NCI-H748 treated with DMSO at 0.1 percent for 48 hours (cell line): ENCODE measurements at places on chromosomes 6 and 20.

- DNase-seq: no peak
Observed at GRCh38 chr6:169499848-169500247, 202.0 kb downstream of the WDR27 start.

- DNase-seq: no peak
Observed at GRCh38 chr20:23150304-23151007, 64.3 kb upstream of the CD93 start.

GRCh38 chr6:52285177-52286068, 881 bp upstream of the MCM3 start:
- peak; percentile 85 for DNase-seq

GRCh38 chr6:558959-559358, 97.9 kb downstream of the HUS1B start:
- no peak for DNase-seq

- no peak for DNase-seq
Observed at GRCh38 chr6:33452496-33452895, 1.9 kb upstream of the ZBTB9 start.

GRCh38 chr6:30844118-30844535, 40.2 kb upstream of the DDR1 start:
- DNase-seq: no peak

GRCh38 chr6:31717499-31718222, 2.5 kb downstream of the LY6G6D start:
- DNase-seq: no peak

DNA sequence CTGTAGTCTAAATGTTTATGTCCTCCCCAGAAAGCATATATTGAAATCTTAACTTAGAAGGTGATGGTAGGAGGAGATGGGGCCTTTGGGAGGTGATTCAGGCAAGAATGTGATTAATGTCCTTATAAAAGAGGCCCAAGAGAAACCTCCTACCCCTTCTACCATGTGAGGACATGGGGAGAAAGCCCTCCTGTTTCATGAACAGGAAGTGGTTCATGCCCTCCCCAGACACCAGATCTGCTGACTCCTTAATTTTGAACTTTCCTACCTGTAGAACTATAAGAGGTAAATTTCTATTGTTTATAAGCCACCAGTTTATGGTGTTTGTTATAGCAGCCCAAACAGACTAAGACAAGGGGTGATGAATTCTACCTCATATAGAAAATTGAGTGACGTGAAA, 8.7 kb upstream of the ECT2L start:
- no peak for DNase-seq

DNA sequence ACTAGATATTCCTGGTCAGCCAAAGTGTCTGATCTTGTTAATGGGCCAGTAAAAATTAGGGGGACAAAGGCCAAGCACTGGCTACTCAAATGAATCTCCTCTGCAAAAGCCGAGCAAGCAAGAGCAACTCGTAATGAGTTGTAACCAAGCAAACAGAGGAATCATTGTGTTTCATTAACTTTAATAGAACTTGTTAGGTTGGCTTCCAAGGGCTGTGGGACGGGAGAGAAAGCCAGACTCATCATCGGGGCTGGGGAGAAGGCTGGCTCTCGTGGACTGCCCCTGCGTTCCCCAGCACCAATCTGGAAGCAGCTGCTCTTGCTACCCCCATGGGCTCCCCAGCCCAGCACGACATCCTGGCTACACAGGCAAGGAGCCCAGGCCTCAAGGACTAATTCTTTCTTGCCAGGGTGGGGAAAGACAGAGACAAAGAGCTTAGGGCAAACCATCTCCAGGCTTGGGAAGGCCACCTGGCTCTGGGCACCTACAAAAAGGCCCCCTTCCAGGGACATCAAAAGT, 10.5 kb upstream of the SCUBE3 start:
- no peak for DNase-seq

DNA sequence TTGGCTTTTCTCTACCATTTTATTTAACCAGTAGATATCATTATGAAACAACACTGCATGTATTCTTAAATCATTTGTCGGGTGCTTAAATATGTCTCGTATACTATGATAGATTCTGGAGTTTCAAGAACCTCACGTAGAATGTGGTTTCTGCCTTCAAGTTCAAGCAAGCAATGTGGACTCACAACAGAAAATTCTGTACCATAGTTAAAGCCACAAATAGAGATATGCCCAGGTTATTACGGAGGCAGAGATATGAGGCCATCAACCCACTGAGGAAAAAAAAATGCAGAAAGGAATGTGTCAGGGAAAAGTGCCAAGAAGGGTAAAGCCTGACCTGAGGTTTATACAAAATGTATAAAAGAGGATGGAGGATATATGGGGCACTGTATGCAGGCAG, 109.9 kb downstream of the GFRAL start:
- DNase-seq: no peak

DNA sequence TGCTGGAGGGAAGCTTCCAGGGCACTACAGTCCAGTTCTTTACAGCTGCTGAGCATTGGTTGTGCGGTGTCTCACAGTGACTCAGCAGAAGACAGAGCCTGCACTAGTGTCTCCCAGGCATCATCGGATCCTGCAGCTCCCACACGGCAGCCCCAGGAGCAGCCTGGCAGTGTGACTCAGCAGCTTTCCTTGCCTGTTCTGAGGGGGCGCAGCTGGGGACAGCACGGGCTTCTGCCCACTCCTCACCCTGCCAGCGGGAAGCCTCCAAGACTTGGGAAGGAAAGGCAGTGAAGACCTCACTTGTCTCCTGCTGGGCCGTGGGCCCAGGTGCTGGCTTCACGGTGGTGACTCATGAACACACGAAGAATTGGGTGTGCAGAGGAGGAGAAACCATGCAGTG, 165.4 kb downstream of the SYNDIG1 start:
- no peak for DNase-seq

DNA sequence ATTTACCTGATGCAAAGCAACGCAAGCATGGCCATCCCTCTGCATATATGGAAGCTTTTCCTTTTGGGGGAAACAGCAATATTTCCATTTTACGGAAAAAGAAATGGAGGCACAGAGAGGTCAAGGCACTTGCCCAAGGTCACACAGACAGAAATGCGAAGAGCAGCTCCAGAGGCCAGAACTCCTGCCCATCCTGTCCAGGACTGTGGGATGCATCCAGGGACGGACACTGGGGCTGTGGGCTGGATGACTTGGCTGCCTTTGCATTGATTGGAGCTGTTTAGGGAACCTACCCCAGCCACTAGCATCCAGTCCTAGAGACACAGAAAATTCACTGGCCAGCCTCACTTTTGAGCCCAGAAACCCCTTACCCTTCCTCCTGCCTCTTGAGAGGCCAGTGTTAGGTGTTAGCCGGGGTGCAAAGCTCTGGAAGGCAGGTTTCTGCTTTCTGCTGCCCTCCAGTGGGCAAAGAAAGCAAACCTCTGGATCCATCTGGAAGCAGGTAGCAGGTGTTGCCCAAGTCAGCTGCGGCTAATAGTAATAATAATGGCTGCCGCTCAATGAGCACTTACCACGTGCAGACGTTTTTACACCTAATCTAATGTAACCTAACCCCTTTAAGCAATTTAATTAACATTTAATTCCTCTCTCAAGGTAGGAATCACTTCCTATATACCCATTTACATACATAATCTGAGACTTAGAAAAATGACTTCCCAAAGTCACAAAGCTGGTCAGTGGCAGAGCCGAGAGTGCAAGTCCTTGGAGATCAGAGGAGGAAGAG, 31.7 kb upstream of the CCN5 start:
- DNase-seq: peak; percentile 28

- no peak for DNase-seq
Observed at GRCh38 chr6:36610041-36610955, 16.1 kb downstream of the SRSF3 start.

GRCh38 chr6:109527989-109528388, 45.0 kb upstream of the ZBTB24 start:
- DNase-seq: no peak

GRCh38 chr6:107972413-107973096, 14.5 kb upstream of the SEC63 start:
- DNase-seq: no peak

DNA sequence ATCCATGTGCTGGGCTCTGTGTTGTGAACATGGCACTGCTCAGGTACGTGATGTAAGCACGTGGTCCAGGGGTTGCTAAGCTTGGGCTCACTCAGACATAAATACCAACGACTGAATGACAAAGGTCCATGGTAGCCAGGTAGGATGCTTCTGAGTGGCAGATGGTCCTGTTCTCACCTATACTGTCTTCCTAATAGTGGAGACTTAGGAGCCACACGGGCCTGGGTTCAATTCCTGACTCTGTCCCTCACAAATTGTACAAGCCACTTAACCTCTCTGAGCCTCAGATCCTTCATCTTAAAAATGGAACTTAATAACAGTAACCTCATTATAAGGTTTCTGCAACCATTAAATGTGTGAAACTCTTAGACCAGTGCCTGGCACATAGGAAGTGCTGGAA, 6.8 kb downstream of the GCM2 start:
- DNase-seq: no peak

- peak; percentile 45 for DNase-seq
Observed at GRCh38 chr20:46406986-46407670, 713 bp upstream of the ELMO2 start.

DNA sequence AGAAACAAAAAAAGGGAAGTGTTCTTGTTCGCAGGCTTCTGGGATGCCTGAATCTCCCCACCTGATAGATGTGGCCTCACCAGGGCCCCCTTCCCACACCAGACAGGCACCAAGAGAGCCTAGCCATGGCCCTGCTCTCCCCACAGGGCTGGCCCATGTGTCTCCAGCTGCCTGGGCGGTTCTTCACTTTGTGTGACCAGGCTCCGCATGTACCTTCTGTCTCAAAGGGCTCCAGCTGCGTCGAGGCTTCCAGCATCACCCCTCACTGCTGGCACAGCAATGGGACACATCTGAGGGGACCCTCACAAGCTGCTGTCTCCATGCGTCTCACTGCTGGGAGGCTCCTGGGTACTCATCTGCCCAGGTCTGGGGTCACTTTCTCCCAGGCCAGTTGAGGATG, 362.9 kb downstream of the ZFAND3 start:
- DNase-seq: no peak

GRCh38 chr6:160226118-160226591, 32.5 kb downstream of the SLC22A2 start:
- DNase-seq: no peak

GRCh38 chr6:147423111-147423510, 85.4 kb upstream of the SAMD5 start:
- no peak for DNase-seq

GRCh38 chr20:38673725-38674091, 50.6 kb upstream of the SLC32A1 start:
- DNase-seq: no peak

- DNase-seq: no peak
Observed at GRCh38 chr6:93790981-93791380, 371.6 kb upstream of the EPHA7 start.

DNA sequence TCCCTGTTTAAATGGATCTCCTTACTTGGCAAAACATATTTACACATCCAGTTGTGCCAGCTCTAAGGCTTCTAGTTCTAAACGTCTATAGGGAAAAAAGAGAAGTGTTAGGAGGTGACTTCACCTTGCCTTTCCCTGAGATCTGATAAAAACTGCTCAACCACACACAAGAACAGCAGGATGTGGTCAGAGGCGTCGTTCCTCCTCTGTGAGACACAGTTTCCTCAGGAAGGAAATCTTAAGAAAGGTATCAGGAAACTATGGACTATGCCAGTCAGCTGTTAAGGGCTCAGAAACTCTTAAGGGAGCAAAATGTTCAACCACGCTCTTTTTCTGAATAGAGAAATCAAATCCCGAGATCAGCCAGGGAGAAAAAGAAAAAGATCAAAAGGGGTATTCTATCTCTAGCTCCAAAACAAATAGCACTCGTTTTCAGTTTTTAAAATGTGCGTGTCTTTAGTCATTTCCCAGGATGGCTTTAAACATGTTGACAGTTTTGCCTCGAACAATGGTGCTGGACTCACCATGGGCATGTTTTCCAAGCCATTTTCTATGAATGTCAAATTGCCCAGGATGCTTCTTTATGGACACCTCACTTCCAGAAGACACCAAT, 154.5 kb downstream of the HACE1 start:
- no peak for DNase-seq

GRCh38 chr6:152118678-152119077, 311.2 kb downstream of the ESR1 start:
- no peak for DNase-seq

GRCh38 chr20:8805737-8806442, 263.0 kb upstream of the PLCB4 start:
- no peak for DNase-seq

DNA sequence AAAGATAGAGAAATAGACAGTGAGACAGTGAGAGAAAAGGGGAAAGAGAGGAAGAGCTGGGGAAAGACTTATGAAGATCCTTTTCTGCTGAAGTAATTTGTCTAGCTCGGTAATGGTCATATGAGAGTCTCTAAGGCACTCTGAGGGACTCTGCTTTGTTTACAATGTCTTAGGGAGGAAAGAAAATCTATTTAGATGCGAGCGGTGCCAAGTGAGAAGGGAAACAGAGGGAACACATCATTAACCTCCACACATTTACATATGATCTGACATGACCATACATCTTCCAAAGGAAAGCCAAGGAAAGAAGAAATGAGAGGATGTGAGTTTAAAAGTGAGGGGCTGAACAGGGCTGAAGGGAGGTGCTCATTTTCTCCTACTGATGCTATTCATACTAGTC, 862.3 kb upstream of the CITED2 start:
- no peak for DNase-seq

DNA sequence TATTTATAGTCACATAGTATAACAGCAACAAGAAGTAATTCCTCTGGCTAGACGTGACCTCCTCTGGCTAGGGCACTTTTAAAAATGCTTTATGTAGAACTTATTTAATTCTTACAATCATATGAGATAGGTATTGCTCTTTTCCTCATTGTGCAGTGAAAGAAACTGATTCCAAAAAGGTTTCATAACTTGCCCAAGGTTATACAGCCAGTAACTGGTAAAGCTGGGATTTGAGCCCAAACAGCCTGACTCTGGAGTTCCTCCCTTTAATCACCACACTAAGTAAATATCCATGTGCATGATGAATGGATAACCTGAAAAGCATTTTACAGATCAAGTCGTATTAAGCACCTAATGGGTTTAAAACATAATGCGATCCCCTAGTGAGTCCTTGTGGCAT, 214.6 kb downstream of the PRL start:
- peak; percentile 47 for DNase-seq

DNA sequence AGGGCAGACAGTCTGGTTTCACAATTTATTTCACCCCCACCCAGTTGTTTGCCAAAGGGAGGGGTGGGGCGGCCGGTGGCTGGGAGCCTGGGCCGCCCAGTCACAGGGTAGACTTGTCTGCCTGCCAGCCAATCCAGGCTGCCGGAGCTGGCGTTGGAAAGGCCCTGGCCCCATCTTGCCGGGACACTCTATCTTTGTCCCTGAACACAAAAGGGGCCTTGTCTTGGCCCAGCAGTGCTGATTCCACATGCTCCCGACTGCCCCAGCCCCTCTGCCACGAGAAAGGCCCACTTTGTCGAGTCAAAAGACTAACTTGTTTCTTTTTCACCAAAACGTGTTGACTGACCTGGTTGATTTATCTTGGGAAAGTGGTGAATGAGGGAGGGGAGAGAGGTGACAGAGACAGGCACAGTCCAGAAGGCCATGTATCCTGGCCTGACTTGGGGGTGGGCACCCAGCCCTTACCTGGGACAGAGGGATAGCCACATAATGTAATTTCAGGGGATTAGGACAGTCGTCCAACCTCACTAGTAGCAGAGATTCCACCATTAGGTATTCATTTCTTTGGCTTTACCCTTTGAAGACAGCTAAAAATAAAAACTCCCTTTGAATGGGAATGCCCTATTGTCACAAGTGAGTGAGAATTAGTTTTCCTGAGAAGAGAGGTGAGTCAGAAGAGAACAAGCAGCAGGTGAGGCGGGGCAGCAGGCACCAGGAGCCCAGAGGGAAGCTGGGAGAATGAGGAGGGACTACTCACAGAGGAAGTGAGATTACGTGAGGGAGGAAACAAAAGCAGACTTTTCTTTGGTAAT, 67.0 kb upstream of the SIRPA start:
- DNase-seq: no peak

GRCh38 chr20:44702776-44703175, 12.4 kb upstream of the CCN5 start:
- DNase-seq: no peak
